ENCODE measurements at places on chromosomes 4 and X.
A peak's percentile ranks its signal among the peaks of the same experiment; 100 is the strongest.

- DNase-seq: peak; percentile 20
These were observed 49.0 kb downstream of the AMMECR1 start for GRCh38 chrX:110268886-110269285.

- DNase-seq: peak; percentile 39
These were observed 37.3 kb upstream of the GUCY1A1 start for GRCh38 chr4:155629183-155629825.

- peak; percentile 72 for DNase-seq
These were observed 1.8 kb upstream of the HSD17B10 start for GRCh38 chrX:53435997-53436396.

DNA sequence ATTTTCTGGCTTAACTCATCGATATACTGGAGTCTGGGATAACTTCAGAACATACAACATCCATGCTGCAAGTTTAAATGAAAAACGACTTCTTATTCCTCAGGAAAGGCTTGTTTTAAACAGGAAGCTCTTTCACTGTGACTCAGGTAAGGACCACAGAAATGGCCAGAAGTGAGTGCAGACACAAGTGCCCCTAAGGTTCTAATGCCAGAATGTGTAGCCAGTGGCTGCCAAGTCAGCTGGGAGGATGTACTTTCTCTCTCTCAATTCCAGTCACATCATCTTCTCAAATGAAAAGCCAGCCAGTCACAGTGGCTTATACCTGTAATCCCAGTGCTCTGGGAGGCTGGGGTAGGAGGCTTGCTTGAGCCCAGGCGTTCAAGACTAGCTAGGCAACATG is 144.6 kb downstream of the SH3KBP1 start:
- no peak for DNase-seq

All from fibroblast of pulmonary artery (primary cell).